ENCODE measurements at places on chromosomes 5 and 9.

- no peak for DNase-seq
These were observed 92.2 kb upstream of the TRPC7 start for GRCh38 chr5:136457390-136458013.

GRCh38 chr5:68154119-68154857, 61.3 kb upstream of the PIK3R1 start:
- DNase-seq = no peak

DNA sequence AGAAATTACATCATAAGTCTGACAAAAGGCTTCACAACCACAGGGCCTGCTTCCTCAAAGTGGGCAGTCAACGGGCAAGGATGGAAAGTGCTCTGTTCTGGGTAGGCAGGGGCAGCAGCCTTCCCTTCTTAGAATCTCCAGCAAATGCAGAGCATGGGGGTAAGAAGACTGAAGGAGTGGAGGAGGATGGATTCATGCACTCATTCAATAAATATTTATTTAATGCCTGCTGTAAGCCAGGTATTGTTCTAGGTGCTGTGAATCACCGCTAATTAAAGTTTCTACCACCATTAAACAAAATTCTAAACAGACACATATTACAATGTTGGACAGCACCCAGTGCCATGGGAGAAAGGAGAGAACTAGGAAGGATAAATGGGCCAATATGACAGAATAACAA, 195.6 kb downstream of the ELAVL2 start:
- DNase-seq = no peak

- no peak for DNase-seq
These were observed 320.3 kb downstream of the DIRAS2 start for GRCh38 chr9:90322296-90322695.

- DNase-seq = no peak
These were observed 17.4 kb upstream of the TMEM174 start for GRCh38 chr5:73155271-73156222.

GRCh38 chr5:148682058-148683026, 28.0 kb upstream of the HTR4 start:
- DNase-seq = no peak

GRCh38 chr5:5145651-5146529, 5.8 kb downstream of the ADAMTS16 start:
- no peak for DNase-seq

GRCh38 chr9:30925635-30926034, 1458.8 kb upstream of the ACO1 start:
- DNase-seq = no peak

Data from stimulated activated CD4-positive, alpha-beta T cell treated with anti-CD3 and anti-CD28 coated beads, Interleukin-4, amount 100 ng/mL, for 4 hours (primary cell).